ENCODE measurements at places on chromosomes 2 and 18.

GRCh38 chr2:53021292-53021691, 746.3 kb upstream of the CHAC2 start:
- no peak for DNase-seq

DNA sequence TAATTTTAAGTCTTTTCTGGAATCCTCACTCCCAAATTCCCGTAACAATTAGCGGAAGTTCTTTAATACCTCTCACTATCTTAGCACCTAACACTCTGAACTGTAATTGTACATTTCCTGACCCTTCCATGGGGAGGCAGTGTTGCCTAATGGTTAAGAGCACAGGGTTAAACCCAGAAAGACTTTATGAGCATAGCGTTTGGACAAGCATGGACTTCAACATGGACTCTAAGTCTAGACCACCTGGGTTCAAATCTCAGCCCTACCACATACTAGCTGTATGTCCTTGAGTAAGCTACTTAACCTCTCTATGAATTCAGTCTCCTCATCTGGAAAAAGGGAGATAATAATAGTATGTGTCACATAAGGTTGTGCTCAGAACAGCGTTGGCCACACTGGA, 13.0 kb downstream of the ANTXR1 start:
- DNase-seq, result peak; percentile 53

DNA sequence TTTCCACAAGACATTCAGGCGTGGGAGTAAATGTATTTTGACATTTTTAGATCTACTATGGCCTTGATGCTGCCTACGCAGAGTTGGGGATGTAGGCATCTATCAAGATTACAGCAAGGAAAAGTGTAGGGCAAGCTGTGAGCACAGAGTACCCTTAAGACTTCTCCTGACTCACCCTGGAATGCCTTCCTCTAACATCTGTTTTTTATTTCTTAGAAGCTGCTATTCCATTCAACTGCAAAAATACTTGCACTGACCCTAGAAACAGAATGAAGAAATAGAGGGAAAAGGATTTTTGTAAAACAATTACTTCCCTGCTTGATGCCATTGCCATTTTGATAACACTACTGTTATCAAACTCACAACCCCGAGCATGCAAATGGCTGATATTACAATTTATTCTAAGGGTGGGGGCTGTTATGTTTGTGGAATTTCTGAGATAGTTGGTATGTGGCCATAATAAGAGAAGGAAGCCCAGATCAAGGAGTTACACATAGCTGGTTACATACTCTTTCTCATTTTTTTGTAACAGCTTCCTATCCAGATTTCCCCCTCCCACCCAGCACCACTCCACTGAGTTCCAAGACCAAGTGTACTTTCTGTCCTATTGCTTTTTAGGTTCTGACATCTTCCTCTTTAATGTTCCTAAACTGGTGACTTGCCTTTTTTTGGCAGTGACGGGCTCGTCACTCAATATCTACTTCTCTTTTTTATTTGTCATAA, 6.0 kb upstream of the ROCK1 start:
- DNase-seq, result peak; percentile 67

GRCh38 chr2:46367286-46367685, 70.1 kb downstream of the EPAS1 start:
- no peak for DNase-seq

DNA sequence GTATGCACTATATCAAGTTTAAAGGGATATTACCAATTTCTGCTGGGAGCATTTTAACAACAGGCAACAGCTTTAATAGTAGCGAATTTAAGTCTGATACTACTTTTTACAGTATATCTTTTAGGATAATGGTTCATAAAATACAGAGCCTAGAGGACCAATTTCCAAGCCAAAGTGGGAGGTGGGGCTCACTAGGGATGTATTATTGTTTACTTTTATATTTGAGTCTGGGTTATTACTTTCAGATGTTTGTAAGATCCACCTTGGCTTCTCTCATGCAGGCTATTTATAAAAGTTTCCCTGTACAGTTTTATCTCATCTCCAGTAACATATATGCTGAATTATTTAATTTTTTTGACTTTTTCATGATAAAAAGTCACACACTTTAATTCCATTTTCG, 242.0 kb downstream of the CMPK2 start:
- no peak for DNase-seq

- DNase-seq, result peak; percentile 91
These were observed 6.9 kb downstream of the CD8A start for GRCh38 chr2:86783615-86784339.

- DNase-seq, result no peak
These were observed 112.4 kb upstream of the MAPRE2 start for GRCh38 chr18:34928754-34929335.

DNA sequence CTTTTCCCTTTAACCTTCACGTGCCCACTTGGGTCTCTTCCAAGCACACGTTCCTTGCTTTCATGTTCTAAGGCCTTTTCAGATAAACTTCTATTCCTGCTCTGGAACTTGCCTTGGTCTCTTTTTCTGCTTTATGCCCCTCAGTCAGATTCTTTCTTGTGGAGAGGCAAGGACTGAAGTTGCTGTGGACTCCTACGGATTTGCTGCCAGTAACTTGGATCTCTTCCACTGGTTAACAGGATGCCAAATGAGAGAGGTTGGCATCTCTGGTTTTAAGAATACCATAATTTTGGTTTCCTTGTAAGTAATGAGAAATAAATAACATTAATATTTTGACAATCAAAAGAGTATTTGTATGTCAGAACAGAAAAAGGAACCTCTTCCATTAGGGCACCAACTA, 33.0 kb downstream of the COMMD1 start:
- DNase-seq, result no peak

DNA sequence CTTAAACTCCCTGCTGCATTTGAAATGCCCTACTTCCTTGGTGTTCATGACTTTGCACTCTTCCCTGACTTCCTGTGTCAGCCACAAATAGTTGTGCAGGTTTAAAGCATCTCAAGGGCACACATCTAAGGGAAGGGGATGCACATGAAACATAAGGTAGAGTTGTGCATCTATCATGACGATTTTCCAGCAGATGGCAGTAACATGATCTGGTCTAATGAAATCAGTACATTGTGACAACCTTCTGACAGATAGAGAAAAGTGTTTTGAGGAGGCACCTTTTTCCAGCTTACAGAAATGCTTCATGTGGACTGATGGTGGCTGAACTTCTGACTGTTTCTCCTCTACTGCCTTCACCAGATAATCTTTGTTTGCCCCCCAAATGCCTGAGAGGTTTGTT, 238.9 kb downstream of the XIRP2 start:
- peak; percentile 8 for DNase-seq

DNA sequence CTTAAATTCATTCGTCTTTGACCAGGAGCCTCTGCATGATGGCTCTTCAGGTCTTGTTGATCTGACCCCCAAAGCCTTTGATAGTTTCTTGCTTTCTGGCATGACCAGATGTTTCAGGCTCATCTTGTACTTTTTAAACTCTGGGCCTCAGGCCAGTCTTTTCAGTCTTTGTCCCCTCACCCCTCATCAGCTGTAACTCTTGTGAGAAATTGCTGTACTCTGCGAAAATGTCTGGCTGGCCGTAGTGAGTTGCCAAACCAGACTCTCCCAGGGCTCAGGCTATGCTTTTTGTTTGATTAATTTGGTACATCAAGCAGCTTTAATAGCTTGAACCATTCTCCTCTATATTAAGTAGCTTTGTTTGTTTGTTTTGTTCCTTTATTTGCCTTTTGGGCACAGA, 75.9 kb downstream of the BABAM2 start:
- no peak for DNase-seq

DNA sequence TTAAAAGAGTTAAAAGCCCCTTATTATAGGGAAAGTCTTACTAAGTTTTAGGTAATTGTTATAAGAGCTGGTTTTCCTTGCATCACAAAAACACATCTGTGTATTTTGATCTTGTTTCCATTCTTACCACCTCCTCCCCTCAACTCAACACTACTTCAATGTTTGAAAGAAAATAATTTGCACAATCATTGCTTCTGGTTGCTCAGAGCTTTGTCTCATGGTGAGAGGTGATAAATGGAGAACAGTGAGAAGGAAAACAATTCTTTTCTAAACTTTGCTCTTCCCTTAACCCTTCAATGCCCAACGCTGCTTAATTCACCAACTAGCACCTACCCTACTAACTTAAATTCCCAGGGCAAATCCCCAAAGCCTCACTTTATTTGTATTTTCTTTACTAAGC, 268.1 kb upstream of the LINC00305 start:
- DNase-seq, result no peak

DNA sequence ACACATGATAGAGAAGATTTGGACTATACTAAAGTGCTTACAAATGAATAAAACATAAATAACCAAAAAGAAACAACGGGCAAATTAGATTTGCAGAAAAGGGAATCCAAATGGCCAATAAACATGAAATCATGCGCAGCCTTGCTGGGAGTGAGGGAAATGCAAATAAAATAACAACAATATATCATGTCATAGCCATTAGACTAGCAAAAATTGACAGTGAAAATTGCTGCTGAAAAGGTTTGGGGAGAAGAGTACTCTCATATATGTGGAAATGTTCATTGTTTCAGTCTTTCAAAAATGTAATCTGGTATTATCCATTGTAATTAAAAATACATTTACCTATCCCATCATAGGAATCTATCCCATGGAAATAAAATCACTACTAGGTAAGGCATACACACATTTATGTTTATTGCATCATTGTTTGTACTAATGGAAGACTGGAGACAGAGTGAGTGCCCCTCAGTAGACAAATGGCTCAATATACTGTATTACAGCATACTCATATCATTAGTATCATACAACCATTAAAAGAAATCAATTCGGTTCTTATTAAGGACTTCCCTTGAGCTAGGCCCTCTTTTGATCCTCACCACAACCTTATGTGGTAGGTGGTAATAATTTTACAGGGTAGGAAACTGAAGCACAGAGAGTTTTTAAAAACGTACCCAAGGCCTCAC, 94.1 kb upstream of the MSTN start:
- DNase-seq, result no peak

DNA sequence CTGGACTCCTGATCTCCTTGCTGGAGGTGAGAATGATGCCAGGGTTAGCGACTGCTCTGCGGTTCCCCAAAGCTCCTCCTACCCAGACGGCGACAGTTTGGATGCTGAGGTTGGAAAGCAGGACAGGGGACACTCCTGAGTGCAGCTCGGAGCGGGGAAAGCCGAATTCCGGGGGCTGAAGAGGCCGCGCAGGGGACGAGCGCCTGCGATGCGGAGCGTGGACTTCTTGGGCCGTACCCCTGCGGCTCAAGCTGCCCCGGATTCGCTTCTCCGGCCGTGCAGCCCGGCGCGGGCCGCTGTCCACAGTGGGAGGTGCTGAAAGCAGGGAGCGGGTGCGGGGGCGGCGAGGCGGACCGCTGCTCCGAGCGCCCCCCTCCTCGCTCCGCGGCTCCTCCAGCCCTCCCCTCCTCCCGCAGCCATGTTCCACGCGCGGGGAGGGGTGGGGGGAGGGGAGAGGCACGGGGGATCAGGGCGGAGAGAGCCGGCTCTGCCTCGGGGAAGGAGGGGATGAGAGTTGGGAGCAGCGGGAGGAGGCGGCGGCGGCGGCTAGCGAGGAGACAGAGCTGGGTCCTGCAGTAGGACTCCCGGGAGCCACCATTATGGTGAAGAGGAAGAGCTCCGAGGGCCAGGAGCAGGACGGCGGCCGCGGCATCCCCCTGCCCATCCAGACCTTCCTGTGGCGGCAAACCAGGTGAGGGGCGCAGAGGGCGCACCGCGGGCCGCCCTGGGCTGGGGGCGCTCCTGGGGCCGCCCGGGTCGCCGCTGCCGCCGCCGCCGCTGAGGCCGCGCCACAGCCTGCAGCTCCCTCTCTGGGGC, at the start of gene UNC80:
UNC80 (plus strand) TSS at position 359 of the 816 bp plus-strand sequence; CDS start at position 600, 241 bp downstream.
- no peak for DNase-seq

- no peak for DNase-seq
These were observed 281.2 kb upstream of the PARD3B start for GRCh38 chr2:204264085-204264553.

Measured in MV-4-11 (cell line).